Iris pigment epithelial cell (primary cell): ENCODE measurements at places on chromosomes 13 and 19.

- no peak for DNase-seq
Measured at GRCh38 chr19:2976609-2977000, 759 bp upstream of the TLE6 start.

- DNase-seq, result no peak
Measured at GRCh38 chr19:10407096-10407495, 3.8 kb upstream of the CDC37 start.

- DNase-seq, result no peak
Measured at GRCh38 chr19:5587071-5587455, 19.3 kb upstream of the TINCR start.

GRCh38 chr13:86563308-86563707 is 764.1 kb upstream of the SLITRK6 start:
- peak; percentile 18 for DNase-seq

DNA sequence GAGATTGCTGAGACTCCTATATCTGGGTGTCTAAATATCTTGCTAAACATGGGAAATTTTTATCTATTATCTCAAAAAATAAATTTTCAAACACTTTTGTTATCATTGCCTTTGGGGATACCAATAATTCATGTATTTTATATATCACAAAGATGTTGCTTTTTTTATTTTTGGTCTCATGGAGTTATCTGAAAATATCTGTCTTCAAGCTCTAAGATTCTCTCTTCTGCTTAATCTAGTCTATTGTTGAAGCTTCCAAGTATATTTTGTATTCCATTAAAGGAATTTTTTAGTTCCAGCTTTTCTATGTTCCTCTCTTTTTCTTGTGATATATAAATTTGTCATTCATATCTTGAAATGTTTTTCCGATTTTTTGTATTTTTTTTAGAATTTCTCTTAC is 812.0 kb downstream of the DACH1 start:
- no peak for DNase-seq

- DNase-seq, result no peak
Measured at GRCh38 chr13:26919732-26920131, 159.1 kb upstream of the GPR12 start.

- peak; percentile 98 for DNase-seq
Measured at GRCh38 chr19:56367829-56368711, 25.3 kb downstream of the ZNF582 start.

- DNase-seq, result no peak
Measured at GRCh38 chr13:67330149-67330548, 100.0 kb upstream of the PCDH9 start.

GRCh38 chr19:6498294-6499036 is 3.6 kb downstream of the TUBB4A start:
- DNase-seq, result no peak

DNA sequence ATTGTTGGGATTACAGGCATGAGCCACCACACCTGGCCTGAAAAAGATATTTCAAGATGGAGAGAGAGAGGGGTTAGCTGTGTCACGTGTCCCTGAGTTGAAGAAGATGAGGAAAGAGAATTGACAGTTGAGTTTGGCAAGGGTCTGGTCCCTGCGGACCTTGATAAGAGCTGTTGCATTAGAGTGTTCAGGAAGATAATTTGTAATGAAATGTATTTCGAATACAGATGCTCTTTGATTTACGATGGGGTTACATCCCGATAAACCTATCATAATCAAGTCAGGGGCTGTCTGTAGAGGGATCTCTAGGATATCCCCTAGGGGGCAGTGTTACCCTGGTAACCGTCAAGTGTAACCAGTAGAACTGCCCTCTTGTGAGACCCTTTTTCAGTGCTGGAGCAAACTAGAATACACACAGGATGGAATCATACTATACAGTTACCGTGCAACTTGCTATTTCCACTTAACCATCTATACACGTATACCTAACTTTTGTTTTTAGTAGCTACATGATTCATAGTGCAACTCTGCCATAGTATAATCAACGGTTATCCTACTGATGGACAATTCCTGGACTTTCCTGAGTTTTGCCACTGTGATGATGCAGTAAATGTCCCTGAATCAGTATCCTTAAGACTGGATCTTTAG is 1.5 kb upstream of the ELOF1 start:
- peak; percentile 71 for DNase-seq

GRCh38 chr13:58583966-58584365 is 952.4 kb downstream of the PCDH17 start:
- peak; percentile 1 for DNase-seq

DNA sequence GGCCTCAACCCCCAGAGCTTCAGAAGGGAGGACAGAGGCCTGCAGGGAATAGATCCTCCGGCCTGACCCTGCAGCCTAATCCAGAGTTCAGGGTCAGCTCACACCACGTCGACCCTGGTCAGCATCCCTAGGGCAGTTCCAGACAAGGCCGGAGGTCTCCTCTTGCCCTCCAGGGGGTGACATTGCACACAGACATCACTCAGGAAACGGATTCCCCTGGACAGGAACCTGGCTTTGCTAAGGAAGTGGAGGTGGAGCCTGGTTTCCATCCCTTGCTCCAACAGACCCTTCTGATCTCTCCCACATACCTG is 969 bp upstream of the CEACAM5 start:
- DNase-seq, result no peak

DNA sequence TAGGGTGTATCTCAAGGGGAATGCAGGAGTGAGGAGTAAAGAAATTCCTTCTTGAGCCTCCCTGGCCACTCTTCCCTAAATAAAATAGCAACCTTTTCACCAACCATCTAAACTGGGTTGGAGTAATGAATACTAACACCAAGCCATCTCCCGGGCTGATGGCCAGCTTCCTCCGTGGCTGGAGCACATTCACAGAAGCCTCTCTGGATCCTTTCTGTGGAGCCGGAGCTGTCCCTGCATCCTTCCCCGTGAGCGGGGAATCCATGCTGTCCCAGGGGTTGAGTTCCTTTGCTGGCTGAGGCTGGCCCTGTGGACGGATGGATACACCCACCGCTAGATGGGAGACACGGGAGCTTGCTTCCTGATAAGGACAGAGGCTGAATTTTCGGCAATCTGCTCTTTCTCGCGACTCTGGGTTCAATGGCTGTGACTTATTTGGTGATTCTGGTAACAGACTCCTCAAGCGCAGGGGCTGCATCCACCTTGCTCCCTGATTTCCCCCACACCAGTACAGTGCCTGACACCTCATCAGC is 370.3 kb downstream of the ZNF536 start:
- DNase-seq, result no peak

GRCh38 chr13:114082849-114083645 is 49.4 kb downstream of the RASA3 start:
- no peak for DNase-seq

DNA sequence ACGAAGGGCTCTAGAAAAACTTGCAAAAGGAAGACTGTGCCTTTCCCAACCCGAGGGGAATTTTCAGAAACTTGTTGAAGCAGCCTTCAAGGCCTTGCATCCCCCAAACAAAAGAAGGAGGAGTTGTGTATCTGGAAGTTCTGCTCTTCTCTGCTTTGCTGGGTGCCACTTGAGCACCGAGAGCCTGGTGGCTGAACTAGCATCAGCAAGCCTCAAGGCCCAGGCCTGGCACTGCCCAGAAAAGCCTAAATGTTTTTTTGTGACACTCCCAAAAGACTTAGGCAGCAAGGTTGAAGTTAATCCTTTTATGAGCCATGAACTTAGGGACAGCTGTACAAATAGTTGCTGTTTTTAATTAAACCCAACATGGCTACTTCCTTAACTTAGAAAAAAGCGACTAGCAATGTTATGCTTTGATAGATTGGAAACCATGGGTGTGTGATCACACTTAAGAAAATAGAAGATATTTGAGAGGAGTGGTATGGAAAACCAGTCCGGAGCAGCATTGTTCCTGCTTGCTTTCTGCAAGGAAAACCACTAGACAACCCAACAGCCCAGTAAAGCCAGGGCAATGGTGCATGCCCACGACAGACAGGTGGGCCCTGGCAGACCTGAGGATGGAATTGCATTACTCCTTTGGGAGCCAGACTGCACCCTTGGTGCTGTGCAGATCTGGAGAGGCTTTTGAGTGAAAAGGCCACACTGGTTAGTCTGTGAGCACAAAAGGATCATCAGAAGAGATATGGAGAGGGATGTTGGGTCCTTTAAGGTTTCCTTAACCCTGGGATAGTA is 788 bp upstream of the DLEU7 start:
- DNase-seq, result no peak

DNA sequence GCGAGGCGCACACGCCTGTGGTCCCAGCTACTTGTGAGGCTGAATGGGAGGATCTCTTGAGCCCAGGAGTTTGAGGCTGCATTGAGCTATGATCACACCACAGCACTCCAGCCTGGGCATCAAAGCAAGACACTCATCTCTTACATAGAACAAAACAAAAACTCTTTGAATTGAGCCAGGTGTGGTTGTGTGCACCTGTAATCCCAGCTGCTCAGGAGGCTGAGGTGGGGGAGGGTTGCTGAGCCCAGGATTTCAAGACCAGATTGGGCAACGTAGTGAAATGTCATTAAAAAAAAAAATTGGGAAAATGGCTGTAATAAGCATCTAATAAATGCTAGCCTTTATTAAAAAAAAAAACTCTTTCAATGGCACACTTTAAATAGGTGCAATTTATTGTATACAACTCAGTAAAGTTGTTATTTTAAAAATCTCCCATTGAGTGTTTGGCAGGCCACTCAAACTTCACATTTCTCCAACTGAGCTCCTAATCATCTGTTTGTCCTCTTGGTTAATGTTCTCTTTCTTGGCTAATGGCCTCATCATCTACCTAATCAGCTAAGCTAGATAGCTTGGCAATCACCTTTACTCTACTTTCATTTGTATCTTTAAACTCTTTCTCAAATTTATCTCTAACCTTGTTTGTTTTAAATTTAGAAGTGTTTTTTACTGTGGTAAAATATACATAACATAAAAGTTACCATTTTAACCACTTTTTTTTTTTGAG is 28.1 kb upstream of the HMGB1 start:
- DNase-seq, result no peak

GRCh38 chr19:3963458-3964255 is 7.2 kb downstream of the DAPK3 start:
- DNase-seq, result no peak

GRCh38 chr13:80379245-80379644 is 38.3 kb upstream of the SPRY2 start:
- peak; percentile 60 for DNase-seq
